ENCODE measurements at places on chromosomes 1 and 21. TPM values are rescaled to one million over a fixed set of nuclear protein-coding genes. Genes with fewer than 3 reads are reported as not detected.

Gene ZSWIM5
- total RNA-seq = 0.05 TPM

DNA sequence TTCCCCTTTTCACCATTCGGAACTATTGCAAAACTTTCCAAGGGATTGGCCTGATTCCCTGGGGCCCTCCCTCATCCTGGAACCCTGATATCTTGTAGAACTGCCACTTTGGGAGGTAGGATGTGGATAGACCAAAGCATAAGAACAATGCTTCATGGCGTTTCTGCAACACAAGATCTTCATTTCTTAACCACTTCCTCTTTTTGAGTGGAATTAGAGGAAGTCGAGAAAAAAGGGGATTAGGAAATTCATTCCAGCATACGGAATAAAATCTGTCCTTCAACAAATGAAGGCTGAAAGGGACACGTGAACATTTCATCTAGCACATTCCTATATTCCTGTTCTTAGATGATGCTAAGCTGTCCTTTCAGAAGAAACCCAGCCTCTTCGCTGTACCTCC lies 149.3 kb downstream of the HUNK start:
- DNase-seq = no peak

GRCh38 chr1:71964188-71964587 lies 318.2 kb downstream of the NEGR1 start:
- no peak for DNase-seq

DNA sequence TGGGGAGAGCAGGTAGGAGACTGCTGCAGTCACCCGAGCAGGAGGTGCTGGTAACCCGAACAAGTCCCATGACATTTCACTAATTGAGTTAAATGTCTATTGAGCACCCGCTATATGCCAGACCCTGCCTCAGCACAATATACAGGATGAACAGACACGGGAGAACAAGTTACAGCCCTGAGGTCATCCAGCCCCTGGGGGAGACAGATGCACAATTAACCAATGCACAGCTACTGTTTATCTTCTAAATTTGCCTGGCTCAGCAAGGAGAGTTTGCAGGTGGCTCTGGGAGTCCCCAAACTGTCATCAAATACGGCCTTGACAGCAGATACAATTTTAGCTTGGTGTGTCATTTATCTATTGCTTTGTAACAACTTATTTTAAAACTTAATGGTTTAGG lies 18.1 kb downstream of the CITED4 start:
- DNase-seq = no peak

- DNase-seq = no peak
Measured at GRCh38 chr1:205477121-205477758, 21.4 kb upstream of the BLACAT1 start.

DNA sequence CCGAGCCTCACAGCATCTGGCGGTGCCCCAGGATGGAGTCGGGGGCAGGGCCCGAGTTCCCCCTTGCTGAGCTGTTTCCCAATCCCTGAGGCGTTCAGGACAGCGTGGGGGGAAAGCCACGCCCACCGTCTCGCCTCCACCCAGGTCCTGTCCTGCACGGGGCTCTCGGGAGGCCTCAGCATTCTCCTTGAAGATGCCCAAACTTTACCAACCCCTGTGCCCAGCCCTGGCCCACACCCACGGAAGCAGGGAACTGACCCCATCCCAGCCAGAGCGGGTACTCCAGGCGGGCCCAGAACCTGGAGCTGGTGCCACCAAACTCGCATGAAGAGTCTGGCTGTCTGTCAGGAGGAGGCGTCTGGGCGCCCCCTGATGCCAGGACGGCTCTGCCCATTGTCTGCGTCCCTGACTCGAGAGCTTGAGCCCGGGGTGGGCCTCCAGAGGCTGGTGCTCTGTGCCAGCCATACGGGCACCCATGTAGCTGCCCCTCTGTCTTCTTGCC lies 35.3 kb upstream of the POFUT2 start:
- DNase-seq = no peak

GRCh38 chr1:50333595-50333974 lies 89.7 kb downstream of the DMRTA2 start:
- DNase-seq = no peak

- DNase-seq = no peak
Measured at GRCh38 chr1:207393610-207394009, 60.5 kb upstream of the CR2 start.

Data from activated naive CD4-positive, alpha-beta T cell treated with anti-CD3 and anti-CD28 coated beads, Interleukin-2, amount 50 U/mL, for 72 hours (primary cell).